ENCODE measurements at places on chromosomes 5 and 9.

- DNase-seq, result no peak
These were observed 168.2 kb downstream of the RNF180 start for GRCh38 chr5:64333886-64334285.

GRCh38 chr9:86020731-86021130 lies 78.6 kb downstream of the GOLM1 start:
- DNase-seq, result no peak

- DNase-seq, result no peak
These were observed 84.0 kb upstream of the NEURL1B start for GRCh38 chr5:172556971-172557461.

DNA sequence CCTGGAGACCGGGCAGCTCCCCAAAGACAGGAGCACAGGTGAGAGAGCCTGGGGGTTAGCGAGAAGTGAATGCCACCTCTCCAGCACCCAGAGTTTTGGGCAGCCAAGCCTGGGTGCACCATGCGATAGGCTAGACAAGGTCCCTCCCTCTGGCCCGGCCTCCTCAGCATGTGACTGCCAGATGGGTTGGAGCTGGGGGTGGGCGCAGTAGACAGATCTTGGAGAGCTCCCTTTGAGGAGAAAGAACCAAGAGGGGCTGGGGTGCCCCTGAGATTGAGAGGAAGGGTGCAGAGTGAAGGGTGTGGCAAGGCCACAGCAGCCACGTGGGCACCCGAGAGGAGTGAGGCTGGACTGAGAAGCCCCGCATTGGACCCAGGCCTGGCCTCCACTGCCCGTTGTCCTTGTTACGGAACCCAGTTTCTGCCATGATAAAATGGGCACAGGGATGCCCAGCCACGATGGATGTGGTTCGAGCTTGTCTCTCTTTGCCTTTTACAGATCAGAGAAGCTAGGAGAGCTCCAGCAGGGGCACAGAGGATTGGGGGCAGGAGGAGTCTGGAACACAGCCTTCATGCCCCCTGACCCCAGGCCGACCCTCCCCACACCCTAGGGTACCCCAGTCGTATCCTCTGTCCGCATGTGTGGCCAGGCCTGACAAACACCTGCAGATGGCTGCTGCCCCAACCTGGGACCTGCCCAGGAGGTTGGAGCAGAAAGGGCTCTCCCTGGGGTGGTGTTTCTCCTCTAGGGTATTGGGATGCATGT lies 1.4 kb downstream of the TMEM141 start:
- no peak for DNase-seq

GRCh38 chr5:172549696-172550095 lies 91.4 kb upstream of the NEURL1B start:
- DNase-seq, result no peak

DNA sequence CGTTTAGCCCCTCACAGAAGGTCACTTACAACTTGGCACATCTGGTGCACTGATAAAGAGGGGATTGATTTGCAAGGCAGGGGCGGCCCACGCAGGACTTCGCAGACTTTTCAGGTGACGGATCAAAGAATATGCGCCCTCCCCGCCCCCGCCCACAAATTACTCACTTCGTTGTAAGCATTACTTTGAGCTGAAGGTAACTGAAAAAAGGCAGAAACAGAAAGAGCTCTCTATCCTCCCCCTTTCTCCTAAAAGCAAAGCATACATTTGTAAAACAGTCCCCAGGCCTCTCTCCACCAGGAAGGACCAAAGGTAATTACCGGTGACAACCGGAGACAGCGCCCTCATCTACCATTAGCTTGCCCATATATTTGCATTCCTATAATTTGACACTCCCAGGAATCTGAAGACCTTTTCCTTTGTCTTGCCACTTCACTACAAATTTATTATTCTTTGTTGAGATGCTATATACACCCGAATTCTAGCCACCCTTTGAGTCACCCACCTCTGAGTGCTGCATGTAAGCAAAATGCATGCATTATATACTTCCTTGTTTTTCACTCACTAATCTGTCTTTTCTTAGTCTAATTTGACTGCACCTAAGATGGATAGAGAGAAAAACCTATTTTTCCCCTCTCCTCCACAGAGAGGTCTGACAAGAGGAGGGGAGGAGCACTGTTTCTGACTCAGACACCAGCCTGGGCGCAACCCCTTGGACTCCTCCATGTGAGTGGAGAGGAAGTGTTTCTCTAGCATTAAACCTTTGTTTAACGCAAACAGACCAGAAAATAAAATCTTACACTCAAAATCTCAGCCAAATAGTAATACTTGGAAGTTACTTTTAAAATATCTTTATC lies 74.7 kb upstream of the SPIN1 start:
- DNase-seq, result no peak

DNA sequence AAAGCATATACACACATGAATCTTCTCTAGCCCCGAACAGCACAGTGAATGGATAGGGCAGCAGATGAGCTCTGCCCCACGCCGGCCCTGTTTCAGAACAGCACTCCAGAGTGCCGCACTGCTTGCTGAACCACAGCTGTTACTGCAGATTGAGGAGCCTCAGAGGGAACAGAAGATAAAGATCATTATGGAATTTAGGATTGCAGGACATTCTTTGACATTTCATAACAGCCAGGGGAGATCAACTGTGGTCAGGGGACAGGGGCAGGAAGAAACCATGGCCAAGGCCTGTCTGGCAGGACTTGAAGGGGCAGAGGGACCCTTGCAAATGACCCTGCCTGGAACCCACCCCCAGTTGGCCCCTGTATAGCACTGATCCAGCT lies 20.6 kb downstream of the IRF1 start:
- DNase-seq, result peak; percentile 79

GRCh38 chr9:95102001-95102433 lies 215.5 kb downstream of the FANCC start:
- DNase-seq, result no peak

DNA sequence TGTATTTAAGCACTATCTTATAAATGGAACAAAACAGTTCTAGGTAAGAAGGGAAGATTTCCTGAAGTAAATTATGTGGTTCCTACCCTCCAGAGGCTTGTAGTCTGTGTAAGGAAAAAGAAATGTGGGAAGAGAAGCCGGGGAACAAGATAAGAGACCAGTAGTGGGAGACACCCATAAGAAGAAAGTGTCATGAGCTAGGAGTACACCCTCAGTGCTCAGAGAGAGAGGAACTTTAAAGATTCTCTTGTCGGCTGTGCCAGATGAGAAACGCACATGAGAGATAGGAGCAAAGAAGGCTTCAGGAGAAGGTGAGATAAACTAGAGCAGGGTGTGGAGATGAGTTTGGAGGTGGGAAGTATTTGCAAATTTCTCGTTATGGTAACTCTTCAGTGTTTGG lies 18.1 kb downstream of the SLC36A1 start:
- DNase-seq, result no peak

GRCh38 chr9:124593200-124593599 lies 86.0 kb upstream of the NR5A1 start:
- DNase-seq, result no peak

GRCh38 chr9:3855929-3856328 lies 330.1 kb upstream of the RFX3 start:
- no peak for DNase-seq

DNA sequence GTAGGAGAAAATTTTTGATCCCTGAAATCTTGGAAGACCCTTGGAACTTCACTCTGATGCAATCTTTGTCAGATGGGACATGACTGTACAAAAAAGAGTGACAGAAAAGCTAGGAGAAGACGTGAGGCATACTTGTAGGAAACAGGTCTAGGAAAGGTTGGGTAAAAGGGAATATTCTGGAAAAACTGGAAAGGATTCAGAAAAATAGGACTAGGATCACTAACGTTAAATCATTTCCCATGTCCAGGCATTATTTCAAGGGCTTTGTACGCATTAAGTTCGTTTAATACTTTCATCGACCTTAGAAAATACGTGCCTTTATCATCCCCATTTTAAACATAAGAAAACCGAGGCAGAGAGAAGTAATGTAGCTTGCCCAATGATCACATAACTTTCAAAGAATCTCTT lies 2.9 kb downstream of the ALDH1A1 start:
- no peak for DNase-seq

- no peak for DNase-seq
These were observed 91.0 kb downstream of the AOPEP start for GRCh38 chr9:94817291-94818177.

- peak; percentile 34 for DNase-seq
These were observed 240.7 kb upstream of the DAPK1 start for GRCh38 chr9:87256973-87257372.

DNA sequence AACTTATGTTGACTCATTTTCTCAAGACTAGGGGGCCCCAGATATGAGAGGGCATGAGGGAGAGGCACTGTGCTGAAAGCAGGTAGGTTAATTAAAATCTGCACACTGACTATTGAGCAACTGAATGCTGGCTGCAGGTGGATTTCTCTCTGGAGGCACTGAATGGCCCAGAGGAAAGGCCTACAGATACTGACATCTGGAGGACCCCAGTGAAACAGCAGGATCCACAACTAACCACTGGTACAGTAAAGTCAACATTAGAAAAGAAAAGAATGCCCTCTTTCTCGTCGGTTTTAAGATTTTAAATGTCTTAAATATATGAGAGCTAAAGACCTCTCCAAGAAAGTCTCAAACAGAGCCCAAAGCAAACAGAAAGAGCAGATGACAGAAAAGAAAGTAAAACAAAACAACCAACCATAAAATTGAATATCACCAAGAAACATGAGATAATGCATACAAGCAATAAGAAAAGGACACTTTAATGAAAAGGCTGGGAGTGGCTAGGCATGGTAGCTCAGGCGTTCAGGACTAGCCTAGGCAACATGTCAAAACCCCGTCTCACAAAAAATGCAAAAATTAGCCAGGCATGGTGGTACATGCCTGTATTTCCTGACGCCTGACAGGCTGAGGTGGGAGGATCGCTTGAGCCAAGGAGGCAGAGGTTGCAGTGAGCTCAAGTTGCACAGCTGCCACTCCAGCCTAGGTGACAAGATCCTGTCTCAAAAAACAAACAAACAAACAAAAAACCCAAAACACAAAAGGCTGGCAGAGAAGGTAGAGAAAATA lies 43.3 kb downstream of the PUM3 start:
- DNase-seq, result peak; percentile 18

- DNase-seq, result no peak
These were observed 96.2 kb downstream of the OLFM1 start for GRCh38 chr9:135183528-135184180.

DNA sequence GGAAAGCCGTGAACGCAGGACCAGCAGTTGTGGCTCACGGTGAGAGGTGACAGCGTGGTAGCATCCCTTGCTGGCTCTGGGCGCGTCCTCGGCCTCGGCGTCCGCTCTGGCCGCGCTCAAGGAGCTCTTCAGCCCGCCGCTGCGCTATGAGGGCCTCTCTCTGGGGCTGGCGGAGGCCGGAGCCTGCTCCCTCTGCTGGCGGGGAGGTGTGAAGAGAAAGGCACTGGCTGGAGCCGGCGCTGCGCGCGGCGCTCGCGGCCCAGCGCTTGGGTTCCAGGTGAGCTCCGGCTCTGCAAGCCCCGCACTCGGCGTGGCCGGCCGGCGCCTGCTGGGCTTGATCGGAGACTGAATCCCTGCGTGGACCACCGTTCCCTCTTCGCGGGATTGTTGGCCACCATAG lies 705.6 kb downstream of the SEMA5A start:
- DNase-seq, result no peak

GRCh38 chr5:10138395-10139057 lies 111.2 kb downstream of the ATPSCKMT start:
- no peak for DNase-seq

GRCh38 chr9:119273325-119273904 lies 95.8 kb downstream of the BRINP1 start:
- no peak for DNase-seq

DNA sequence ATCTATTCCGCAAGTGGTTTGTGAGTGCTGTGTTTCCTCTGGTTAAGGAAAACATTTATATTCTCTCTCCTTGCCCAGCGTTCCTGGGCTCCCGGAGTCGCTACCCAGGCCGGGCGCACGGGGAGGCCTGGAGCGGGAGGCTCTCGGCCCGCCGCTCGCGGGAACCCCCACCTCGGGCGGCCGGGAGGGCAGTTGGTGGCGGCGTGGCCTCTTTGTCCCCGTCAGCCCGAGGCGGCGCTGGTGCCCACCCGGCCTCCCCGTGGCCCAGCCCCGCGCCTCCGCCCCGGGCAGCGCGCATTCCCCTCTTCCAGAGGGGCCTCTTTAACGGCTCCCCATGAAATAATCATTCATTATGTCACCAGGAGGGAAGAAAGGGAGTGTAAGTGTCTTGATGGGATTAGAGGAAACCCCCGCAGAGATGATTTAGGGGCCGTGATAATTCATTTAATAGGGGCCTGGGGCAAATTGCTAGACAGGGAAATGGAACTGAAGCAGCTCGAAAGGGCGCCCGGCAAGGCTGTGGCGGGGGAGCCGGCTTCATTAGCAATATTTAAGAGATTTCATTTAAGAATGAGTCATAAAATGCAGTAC lies 181.9 kb upstream of the TBCA start:
- DNase-seq, result no peak

GRCh38 chr9:127179633-127180441 lies 57.4 kb upstream of the ANGPTL2 start:
- DNase-seq, result no peak

- DNase-seq, result no peak
These were observed 104.3 kb downstream of the GRIA1 start for GRCh38 chr5:153594785-153595184.

GRCh38 chr9:93750045-93750444 lies 173.7 kb downstream of the PHF2 start:
- DNase-seq, result no peak
